Right cardiac atrium (tissue), 5 donors: ENCODE measurements at places on chromosomes 3 and 15. TPM values are rescaled to one million over a fixed set of nuclear protein-coding genes. Genes with fewer than 3 reads are reported as not detected.

DNA sequence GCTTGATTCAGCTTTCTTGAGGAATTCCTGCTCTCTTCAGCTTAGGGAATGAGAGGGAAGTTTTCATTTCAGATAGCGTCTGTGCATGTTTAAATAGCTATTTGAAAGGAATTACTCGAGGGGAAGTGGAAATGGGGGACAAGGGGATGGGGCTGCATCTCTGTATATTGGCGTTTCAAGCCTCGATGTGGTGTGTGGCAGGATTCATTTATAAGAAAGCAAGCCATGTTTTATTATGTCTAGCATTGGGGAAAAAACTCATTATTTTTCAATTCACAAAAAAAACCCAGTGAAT, 1.0 kb downstream of the ATP2C1 start:
- no peak for DNase-seq

- DNase-seq = no peak
Observed at GRCh38 chr3:12988728-12989454, 84.3 kb downstream of the IQSEC1 start.

The ECE2 gene
- 6.6 TPM for total RNA-seq

GRCh38 chr3:60935709-60936108, 315.5 kb downstream of the FHIT start:
- DNase-seq = no peak

DNA sequence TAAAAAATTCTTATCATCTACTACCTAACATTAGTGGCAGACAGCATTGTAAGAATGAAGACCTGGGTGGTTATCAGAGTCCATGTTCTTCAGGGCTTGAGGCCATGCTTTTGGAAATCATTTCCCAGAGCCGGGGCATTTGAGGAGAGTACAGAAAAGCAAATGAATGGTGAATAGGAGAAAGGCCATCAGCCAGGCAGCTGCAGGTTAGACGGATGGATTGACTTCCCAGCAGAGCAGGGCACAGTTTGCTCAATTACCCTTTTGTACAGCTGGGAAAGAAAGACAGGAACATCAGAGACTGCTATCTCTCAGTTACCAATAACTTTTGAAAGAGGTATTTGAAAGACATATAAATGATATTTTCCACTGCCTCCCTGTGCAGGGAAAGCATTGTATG, 135.6 kb downstream of the ALCAM start:
- DNase-seq = no peak
